ENCODE measurements at places on chromosomes 3 and 15.

- DNase-seq = peak; percentile 49
These were observed 45.4 kb downstream of the MAP6D1 start for GRCh38 chr3:183779896-183780465.

GRCh38 chr3:77623500-77623899 lies 583.6 kb downstream of the ROBO2 start:
- no peak for DNase-seq

DNA sequence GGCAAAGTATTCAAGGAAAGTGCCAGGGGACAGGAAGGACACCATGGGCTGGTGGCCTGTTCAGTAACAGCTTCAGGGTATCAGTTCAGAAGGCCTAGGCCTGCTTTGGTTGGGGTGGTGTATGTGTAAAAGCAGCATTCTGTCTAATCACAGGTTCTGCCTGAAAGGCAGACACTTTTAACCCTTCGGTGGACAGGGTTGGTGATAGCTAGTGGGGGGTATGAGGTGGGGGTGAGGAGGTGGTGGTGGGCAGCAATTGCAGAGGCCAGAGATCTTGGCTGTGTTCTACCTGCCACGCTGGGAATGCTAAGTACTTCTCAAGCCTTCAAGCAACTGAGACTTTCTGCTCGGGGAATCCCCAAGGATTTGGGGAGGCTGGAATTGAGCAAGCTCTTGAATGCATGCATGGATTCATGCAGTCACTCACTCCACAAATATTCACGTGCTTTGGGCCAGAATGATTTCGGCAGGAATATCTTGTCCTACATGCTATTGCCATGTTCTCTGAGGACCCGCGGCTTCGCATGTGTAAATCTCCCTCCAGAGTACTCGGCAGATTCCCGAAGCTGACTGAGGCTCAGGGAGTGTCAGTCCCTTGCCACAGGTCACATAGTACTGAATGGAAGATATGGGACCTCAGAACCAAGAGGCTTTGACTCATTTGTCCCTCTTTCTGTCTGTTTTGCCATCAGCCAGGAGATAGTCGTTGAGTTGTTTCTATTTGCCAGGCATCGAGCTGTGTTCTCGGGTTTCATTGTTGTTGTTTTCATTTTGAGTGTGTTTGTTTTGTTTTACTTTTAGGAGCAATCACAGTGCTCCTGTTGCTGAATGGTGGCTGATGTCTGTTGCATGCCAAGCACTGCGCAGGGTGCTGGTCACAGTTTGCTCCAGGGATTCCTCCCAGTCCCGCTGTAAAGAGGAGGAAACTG lies 65.5 kb downstream of the SMAD3 start:
- DNase-seq = no peak

DNA sequence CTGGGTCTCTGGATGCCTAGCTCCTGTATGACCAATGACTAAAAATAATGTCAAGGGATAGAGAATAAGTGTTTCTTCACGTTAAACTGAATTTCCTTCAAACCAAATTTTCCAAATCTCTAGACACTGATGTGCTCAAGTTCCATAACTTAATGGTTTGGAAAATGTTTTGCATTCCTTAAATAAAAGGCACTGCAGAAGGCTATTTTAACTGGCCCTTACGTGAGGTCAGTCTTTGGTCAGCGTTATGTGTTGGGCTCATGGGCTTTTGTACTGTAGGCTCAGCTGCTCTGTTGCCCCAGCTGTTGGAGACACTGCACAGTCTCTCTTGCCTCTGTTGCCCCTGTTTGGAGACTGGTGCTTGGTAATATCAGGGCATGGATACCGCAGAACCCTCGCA lies 188.5 kb downstream of the TPRG1 start:
- DNase-seq = no peak

GRCh38 chr3:45914362-45915058 lies 28.2 kb downstream of the CCR9 start:
- DNase-seq = no peak

- DNase-seq = no peak
These were observed 4.8 kb upstream of the CSPG5 start for GRCh38 chr3:47583320-47584075.

GRCh38 chr15:75947092-75947491 lies 43.4 kb downstream of the FBXO22 start:
- no peak for DNase-seq

- DNase-seq = no peak
These were observed 118.6 kb upstream of the PRR20G start for GRCh38 chr3:127406309-127407025.

- DNase-seq = no peak
These were observed 8.1 kb upstream of the MAPK6 start for GRCh38 chr15:52010633-52011595.

- DNase-seq = no peak
These were observed 414.4 kb upstream of the PDZRN3 start for GRCh38 chr3:74039105-74039504.

GRCh38 chr3:183438735-183439134 lies 10.3 kb upstream of the MCF2L2 start:
- DNase-seq = no peak

GRCh38 chr3:168269001-168269400 lies 173.3 kb upstream of the GOLIM4 start:
- no peak for DNase-seq
